HS-5 (cell line): ENCODE measurements at places on chromosomes 4 and X.

- DNase-seq, result no peak
Observed at GRCh38 chr4:1040344-1041146, 29.1 kb downstream of the FGFRL1 start.

DNA sequence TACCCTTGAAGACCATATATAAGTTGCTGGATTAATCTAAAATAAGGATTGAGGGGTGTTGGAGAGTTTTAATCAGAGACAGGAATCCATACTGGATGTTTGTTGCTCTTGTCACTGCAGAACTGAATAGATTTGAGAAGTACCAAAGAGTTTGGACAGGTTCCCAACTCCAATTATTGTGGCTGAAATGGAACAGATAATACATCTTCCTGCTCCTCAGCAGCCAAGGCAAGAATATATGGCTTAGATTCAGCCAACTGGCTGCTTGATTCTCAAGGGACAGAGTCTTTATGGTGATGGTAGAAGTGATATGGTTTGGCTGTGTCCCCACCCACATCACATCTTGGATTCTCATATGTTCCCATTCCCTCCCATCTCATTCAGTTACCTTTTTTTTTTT is 97.0 kb upstream of the PDHA2 start:
- no peak for DNase-seq

GRCh38 chrX:130299279-130300009 is 30.7 kb upstream of the ZNF280C start:
- DNase-seq, result no peak

DNA sequence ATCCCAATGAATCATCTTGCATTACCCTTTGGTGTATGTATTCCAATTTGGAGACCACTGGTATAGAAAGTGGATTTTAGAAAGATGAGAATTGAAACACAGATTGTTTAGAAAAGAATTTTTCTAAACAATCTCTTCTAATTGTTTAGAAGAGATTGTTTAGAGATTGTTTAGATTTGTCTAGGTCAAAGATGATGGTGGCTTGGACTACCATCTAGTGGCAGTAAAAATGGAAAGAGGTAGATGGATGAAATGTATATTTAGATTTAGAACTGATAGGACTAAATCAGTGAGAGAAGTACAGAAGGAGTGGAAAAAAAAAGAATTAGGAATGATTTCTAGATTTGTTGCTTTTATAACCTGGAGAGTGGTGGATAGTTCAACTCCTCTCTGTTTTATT is 70.6 kb downstream of the ARSJ start:
- no peak for DNase-seq

DNA sequence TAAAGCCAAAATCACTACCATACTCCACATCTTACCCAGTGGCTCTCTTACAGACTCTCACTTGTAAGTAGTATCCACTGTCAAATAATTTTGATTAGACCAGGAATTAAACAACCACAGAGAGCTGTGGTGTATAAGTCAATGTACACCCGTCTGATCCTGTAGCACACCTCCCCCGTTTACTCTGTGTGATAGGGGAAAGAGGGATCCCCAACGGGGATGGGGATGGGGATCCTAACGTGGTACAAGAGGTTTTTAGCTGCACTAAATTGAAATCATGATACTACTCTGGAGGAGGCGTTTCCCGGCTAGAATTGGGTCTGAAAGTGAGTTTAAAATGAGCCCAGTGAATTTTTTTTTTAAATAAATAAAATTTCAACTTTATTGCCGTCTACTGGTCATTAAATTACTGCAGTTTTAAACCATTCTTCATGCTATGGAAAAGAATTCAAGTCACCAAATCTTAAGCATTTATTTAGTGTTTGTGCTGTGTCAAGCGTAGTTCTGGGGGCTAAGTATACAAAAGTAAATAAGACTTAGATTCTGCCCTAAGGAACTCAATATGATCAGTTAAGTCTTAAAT is 76.6 kb downstream of the INTS12 start:
- no peak for DNase-seq
